ENCODE measurements at places on chromosomes 13 and 19. TPM values are rescaled to one million over a fixed set of nuclear protein-coding genes. Genes with fewer than 3 reads are reported as not detected.

Gene NKPD1
- total RNA-seq = 0.51 TPM

Gene SIGLEC12
- total RNA-seq = not detected

Gene CBY2
- total RNA-seq = not detected

Gene LYPD3
- 30.7 TPM for total RNA-seq

Gene LTBP4
- total RNA-seq = 27.5 TPM

Gene SYNGR4
- not detected for total RNA-seq

Gene IL17D
- total RNA-seq = 0.67 TPM

Gene ZNF708
- total RNA-seq = 9.2 TPM

Gene ZNF729
- total RNA-seq = not detected

Gene TMEM205
- total RNA-seq = 72.0 TPM

Gene ZNF571
- 6.5 TPM for total RNA-seq

Gene PPP1R13L
- 244 TPM for total RNA-seq

Gene IL4I1
- not detected for total RNA-seq

Gene ACP5
- total RNA-seq = 12.0 TPM

Gene S1PR5
- total RNA-seq = 12.2 TPM

Gene MBD3L2
- total RNA-seq = not detected

Gene MEF2B
- total RNA-seq = not detected

Gene NLRP8
- not detected for total RNA-seq

Gene CGB7
- 8.0 TPM for total RNA-seq

Gene TEX29
- total RNA-seq = not detected

Gene TRPC4
- not detected for total RNA-seq

Gene CLDN10
- not detected for total RNA-seq

Gene ATP4B
- total RNA-seq = not detected

Gene MCEMP1
- not detected for total RNA-seq

Gene ZNF844
- 4.2 TPM for total RNA-seq

Gene FOSB
- 49.1 TPM for total RNA-seq

Gene PSG11
- not detected for total RNA-seq

Gene MEIOSIN
- not detected for total RNA-seq

Gene FPR1
- total RNA-seq = 0.31 TPM

Gene PSG1
- not detected for total RNA-seq

Gene FREM2
- total RNA-seq = 5.7 TPM

Gene VMAC
- 3.5 TPM for total RNA-seq

Gene FCAR
- total RNA-seq = not detected

Gene CATSPERD
- not detected for total RNA-seq

Gene C2CD4C
- 1.8 TPM for total RNA-seq

Gene RNASEH2A
- 27.8 TPM for total RNA-seq

Gene ATP8B3
- total RNA-seq = 1.0 TPM

Gene ZNF492
- total RNA-seq = 0.40 TPM

Gene ICAM4
- total RNA-seq = 1.1 TPM

Gene ZNF439
- total RNA-seq = 3.3 TPM

Gene CYP2A7
- total RNA-seq = not detected

Data from mammary epithelial cell (primary cell).